Activated T-helper 17 cell treated with anti-CD3 and anti-CD28 coated beads, Interleukin-2, amount 50 U/mL, for 72 hours (primary cell): ENCODE measurements at places on chromosomes 13 and 19.

DNA sequence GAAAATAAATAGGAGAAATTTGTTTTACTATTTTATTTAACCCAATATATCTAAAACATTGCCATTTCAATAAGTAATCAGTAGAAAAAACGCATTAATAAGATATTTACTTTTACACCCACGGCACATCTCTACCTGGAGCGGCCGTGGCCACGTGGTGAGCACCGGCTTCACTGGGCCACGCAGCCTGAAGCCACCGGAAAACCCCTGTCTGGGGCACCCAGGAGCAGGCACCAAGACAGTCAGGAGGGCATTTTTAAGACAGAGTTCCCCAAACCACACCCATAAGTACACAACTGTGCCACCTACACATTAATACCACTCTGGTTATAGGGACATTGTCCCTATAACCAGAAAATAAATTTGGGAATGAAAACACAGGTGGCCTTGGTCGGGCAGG lies 80.9 kb downstream of the SPACA7 start:
- no peak for ATAC-seq

- ATAC-seq = no peak
These were observed 415.4 kb upstream of the KLHL1 start for GRCh38 chr13:70523622-70524021.

DNA sequence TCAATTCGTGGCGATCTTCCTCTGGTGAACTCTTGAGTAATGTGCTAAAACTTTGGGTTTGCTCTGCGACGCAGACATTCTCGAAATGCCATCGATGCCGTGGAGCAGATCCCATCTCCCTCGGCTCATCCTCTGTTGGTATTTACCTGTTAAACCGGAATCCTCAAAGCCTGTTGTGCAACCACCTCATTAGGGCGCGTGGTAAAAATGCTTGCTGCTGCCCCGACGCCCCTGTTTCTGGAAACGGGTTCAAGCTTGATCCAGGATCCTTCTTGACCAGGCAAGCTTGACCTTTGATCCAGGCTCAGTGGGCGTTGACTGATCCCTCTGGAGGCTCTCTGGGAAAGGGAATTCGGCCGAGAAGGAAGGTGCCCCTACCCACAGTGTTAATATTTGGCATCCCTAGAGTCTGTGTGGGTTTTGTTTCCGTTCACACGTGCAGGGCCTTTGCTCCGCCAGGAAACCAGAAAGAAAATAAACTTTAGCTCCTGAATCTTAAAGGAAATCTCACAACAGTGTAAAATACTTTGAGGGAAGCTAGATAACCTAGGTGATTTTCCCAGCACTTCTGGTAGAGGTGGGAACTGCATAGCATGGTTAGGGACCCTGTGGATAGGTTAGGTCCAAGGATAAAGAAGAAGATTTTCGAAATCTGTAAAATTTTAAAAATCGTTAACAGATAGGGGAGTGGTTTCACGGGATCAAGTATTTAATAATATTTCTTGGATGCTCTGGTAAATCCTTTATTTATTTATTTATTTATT lies 1.1 kb downstream of the LSM14A start:
- no peak for ATAC-seq

GRCh38 chr19:35288331-35288730 lies 3.6 kb upstream of the MAG start:
- ATAC-seq = no peak

DNA sequence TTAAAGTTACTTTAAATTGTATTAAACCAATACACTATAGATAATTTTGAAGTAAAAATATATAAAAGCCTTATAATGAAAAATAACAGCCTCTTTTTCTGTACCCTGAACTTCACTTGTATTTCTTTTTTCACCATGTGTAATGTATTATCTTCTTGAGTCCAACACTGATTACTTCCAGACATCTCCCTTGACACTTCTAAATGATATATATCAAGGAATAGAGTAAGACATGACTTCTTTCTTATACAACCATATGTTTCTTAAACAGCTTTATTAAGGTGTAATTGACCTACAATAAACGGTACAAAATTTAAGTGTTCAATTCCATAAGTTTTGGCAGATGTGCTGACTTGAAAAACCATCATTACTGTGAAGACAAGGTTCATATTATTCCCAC lies 531.9 kb downstream of the OLFM4 start:
- ATAC-seq = no peak

DNA sequence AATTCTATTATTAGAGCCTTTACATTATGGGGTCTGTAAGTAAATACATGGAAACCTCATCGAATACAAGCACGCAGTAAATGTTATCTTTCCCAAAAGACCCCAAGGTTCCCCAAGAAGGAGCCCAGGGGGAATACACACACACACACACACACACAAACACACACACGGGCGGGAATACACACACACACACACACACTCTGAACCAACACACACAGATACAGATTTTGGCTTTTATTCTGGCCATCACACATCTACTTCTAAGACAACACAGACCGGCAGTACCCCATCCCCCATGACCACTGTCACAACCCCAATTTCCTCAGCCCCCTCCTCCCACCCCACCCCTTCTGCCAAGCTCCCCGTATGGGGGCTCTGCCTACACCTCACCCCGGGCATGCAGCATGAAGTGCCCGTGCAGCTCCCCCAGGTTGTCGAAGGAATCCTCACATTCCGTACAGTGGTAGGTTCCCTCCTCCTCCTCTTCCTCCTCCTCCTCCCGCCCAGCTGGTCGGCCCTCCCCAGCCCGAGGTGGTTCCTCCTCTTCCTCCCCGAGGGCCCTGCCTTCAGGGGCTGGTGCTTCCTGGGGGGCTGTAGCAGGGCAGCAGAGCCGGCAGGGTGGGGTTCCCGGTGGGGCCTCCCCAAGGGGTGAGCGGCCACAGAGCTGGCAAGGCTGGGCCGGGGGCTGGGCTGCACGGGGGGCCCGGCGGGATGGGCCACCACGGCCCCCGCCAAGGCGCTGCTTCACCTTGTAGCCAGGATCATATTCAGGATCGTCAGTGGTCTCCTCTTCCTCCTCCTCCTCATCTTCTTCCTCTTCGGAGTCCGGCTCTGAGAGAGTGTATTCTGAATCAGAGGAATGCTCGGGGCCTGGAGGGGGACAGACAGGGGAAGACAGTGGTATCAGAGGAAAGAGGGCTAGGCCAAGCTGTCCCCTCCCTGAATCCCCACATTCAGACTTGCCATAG lies 4.4 kb upstream of the SRRM5 start:
- ATAC-seq = no peak

DNA sequence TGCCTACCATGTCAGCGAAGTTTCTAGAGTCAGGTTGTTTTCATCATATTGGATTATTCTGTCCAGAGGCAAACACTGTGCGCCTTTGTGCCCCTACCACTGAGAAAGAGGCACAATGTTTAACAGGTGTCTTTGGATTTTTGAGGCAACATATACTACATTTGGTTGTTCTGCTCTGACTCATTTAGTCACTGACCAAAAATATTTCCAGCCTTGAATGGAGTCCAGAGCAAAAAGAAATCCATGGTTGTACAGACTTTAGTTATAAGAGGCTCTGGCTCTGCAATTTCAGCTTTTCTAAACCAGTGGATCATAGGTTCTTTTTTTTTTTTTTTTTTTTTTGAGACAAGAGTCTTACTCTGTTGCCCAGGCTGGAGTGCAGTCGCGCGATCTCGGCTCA lies 35.7 kb downstream of the LACC1 start:
- no peak for ATAC-seq

GRCh38 chr19:51566489-51567100 lies 4.5 kb upstream of the ZNF175 start:
- ATAC-seq = no peak

- ATAC-seq = no peak
These were observed 219.9 kb downstream of the MAB21L1 start for GRCh38 chr13:35256459-35257148.

DNA sequence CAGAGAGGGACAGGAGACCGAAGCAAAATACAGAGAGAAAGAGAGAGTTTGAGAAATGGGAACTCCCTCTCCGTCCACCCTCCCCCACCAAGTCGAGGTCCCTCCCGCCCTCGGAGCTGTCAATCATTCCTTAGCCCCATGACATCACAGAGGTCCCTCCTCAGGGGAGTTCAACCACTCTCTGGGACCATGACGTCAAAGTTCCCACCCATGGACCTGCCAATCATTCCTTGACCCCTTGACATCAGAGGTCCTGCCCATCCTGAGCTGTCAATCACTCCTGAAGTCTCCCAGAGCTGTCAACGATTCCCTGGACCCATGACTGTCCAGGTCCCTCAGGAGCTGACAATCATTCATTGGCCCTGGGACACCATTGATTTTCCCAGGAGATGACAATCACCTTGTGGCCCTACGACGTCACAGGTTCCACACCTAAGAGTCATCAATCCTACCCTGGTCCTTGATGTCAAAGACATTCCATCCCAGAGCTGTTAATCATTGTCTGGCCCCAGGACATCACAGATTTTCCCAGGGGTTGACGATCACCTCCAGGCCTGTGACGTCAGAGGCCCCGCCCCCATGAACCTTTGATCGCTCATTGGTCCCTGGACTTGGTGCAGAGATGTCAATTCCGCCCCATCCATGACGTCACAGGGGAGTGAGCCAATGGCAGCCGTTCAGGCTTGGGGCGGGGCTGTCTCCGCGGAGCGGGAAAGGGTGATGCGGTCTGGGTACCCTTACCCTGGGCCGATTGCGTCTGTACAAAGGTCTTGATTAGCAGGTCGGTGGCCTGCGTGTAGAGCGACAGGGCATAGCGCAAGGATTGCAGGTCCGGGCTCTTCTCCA lies 61.7 kb downstream of the COLGALT1 start:
- no peak for ATAC-seq

GRCh38 chr13:44648392-44649103 lies 72.4 kb upstream of the TSC22D1 start:
- peak; percentile 80 for ATAC-seq

GRCh38 chr19:47693489-47693888 lies 19.7 kb upstream of the EHD2 start:
- ATAC-seq = no peak

GRCh38 chr19:57317503-57317902 lies 2.8 kb upstream of the ZNF543 start:
- no peak for ATAC-seq

- no peak for ATAC-seq
These were observed 215.3 kb downstream of the KLF5 start for GRCh38 chr13:73274147-73274546.

DNA sequence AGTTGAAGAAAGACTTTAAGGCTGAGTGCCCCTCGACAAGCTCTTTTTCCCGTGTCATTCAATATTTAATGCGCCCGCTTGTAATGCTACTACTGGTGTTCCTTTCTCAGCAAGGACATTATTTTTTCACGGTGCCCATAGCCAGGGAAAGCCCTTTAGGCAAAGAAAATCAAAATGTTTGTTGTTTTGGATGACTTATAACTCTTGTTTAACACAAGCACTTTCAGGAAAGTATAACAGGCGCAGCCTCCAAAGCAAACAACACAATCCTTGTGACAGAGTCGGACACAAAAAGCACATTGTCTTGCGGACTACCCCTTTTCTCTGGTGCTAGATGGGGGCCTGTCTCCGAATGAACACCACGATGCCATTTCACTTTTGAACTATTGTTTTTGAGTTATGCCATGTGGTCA lies 12.4 kb downstream of the ZIC5 start:
- ATAC-seq = no peak
